Posterior vena cava (tissue), 2 donors: ENCODE measurements at places on chromosomes 1 and 21. TPM values are rescaled to one million over a fixed set of nuclear protein-coding genes. Genes with fewer than 3 reads are reported as not detected.

SLC1A7 gene
- total RNA-seq = 1.7 TPM

CAP1 gene
- 402 TPM for total RNA-seq

LAMB3 gene
- total RNA-seq = 1.5 TPM

COG2 gene
- total RNA-seq = 18.5 TPM

AQP10 gene
- total RNA-seq = 0.24 TPM

LRRC7 gene
- total RNA-seq = 9.5 TPM
